Endothelial cell (in vitro differentiated cells): ENCODE measurements at places on chromosomes 7 and 10.
A peak's percentile ranks its signal among the peaks of the same experiment; 100 is the strongest.

- DNase-seq = no peak
Measured at GRCh38 chr7:4714767-4715409, 32.8 kb downstream of the FOXK1 start.

- DNase-seq = no peak
Measured at GRCh38 chr10:48667960-48668590, 16.6 kb upstream of the WDFY4 start.

DNA sequence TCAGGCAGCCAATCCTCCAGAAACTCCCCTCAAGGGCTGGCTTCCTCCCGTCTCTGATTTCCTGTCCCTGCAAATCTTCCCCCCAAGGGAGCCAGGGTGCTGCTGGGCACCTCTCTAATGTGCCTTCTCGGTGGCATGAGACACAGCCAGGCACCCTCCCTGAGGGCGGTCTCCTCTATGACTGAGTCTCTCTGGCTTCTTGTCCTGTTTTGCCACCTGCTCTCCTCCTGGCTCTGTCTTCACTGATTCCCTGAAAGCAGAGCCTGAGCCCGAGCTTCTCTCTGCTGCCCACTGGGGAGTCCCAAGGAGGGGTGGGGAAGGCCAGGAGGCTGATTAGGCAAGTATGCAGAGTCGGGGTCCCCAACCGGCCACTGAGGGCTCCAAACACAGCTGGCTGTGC, 60.4 kb upstream of the INSIG1 start:
- no peak for DNase-seq

GRCh38 chr10:33833566-33833965, 499.1 kb upstream of the NRP1 start:
- no peak for DNase-seq

GRCh38 chr7:143288836-143289235, 685 bp downstream of the CASP2 start:
- DNase-seq = no peak

DNA sequence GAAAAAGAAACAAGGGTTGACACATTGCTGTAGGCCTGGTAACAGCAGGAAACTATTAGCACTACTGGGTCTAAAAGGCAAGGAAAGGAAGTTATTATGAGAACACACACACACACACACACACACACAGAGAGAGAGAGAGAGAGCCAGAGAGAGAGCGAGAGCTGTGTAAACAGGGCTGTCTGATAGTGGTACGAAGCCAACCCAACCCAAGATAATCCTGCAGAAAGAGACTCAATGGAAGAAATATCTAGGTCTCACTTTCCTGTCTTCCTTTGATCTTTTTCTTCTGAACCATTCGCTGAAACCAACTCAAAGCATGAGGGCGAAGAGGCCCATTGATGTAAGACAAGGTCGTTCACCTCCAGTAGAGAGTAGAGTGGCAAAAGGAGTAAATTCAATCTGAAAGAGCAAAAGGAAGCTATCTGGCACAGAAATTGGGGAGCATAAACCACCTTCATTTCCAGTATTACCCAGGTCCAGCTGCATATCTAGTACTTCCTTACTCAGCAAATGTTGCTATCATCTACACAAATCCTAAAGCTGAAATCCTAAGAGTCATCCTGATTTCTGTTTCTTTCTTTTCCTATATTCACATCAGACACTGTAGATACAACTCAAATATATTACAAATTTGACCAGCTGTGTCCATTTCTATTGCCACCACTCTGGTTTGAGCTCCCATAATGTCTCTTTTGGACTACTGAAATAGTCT, 110.2 kb downstream of the TMEM26 start:
- no peak for DNase-seq

- DNase-seq = no peak
Measured at GRCh38 chr7:113281223-113281622, 162.9 kb upstream of the SMIM30 start.

DNA sequence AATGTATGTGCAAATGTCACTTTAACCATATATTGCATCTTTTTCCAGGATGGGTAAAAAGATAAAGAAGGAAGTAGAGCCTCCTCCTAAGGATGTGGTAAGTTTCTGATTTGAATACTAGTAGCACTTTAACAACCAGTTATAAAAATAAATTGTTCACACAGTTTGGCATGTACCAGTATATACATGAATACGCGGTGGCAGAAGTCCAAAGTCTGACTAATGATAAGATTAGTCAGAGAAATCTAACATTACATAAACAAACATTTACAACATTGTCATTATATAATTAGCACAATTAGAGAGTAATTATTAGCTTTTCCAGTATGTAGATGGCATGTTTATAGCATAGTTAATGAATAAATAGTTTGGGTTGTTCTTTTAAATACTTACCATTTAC, 4.1 kb downstream of the ARMC3 start:
- DNase-seq = no peak

DNA sequence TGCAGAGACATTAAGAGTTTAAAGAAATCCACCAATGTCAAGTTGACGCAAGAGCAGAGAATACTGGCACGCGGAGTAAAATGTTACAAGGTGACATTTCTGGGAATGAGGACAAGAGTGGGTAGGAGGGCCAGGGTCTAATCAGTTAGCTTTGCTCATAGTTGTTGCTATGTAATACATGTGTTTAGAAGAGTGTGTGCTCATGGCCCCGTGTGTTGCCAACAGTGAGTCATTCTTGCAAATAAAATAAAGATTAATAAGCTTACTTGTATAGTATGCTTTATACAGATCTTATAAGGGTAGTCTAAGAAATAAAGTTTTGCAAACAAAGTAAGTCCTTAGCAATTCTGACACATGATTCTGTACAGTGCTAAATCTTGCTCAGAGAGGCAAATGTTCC, 64.5 kb downstream of the DNMBP start:
- DNase-seq = no peak

DNA sequence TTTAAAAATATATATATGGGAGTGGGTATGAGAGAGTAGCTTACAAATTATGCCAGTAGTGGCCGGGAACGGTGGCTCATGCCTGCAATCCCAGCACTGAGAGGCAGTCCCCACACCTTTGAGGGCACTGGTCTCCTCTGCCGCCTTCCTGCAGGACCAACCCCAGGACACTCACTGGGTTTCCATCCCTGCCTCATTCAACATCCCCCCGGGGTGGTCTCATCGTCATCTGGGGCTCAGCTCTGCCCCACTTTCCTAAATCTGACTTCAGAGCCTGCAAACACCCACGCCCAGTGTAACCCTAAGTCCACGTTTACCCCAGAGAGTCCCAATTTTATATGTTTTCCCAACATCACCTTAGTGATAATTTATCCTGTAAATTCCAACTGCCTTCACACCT, 96.5 kb downstream of the DIP2C start:
- no peak for DNase-seq

DNA sequence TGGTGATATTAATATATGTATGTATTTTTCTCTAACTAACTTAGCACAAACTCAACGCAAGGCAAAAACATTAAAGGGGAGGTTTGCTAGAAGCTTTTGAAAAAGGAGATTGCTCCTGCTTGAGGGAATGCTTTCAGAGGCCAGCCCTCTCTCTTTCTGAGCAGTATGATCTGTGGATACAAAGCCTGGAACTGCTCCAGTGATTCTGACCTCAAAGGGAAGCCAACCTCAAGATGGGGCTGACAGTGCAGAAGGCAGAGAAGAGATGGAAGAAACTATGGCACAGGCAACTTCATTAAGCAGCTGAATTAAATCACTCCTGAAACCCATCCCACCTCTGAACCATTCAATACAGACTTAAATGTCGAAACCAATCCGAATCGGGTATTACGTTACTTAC, 102.4 kb downstream of the USP6NL start:
- no peak for DNase-seq

DNA sequence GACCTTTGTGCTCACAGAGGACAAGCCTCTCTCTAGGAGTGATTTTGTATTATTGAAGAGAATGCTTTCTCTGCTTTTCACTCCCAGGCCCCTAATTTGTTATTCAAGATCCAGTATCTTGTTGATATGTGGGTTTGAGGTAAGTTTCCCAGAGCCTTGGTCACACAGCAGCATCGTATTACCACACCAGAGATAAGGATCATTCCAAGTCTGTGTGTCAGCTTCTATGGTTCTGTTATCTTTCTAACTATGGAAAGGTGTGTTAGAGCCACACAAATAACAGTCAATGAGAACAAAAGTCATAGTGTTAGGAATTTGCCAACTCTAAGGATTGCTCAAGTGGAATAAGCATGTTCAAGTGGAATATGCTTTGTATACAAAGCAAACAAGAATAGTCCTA, 1208.3 kb downstream of the GATA3 start:
- no peak for DNase-seq

- DNase-seq = no peak
Measured at GRCh38 chr7:77765481-77765880, 32.8 kb downstream of the TMEM60 start.

DNA sequence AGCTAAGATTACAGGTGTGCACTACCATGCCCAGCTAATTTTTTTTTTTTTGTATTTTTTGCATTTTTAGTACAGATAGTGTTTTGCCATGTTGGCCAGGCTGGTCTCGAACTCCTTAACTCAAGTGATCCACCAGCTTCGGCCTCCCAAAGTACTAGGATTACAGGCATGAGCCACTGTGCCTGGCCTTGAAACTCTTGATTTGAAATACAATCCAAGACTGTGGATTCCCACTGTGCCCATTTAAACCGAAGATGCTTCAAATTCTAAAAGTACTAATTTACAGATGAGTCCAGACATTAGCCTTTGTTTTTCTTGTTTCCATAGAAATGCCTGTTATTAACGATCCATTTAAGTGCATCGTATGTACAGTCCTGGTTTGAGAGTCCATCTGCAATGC, 130.9 kb downstream of the CACNA2D1 start:
- DNase-seq = no peak

- DNase-seq = no peak
Measured at GRCh38 chr10:34145715-34146114, 669.4 kb downstream of the PARD3 start.

DNA sequence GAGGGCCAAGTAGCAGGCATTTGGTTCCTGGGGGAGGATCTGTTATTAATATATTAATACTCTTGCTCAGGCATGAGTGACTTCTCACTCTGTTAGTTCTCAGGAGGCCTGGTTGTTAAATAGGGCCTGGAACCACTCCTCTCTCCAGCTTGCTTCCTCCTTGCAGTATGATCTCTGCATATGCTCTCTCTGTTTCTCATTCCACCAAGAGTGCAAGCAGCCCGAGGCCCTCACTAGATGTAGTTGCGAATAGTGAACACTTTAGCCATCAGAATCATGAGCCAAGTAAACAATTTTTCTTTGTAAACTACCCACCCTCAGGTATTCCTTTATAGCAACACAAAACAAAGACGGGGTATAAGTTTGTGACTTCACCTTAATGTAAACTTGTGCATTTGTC, 784.3 kb downstream of the DNAJB9 start:
- DNase-seq = no peak

DNA sequence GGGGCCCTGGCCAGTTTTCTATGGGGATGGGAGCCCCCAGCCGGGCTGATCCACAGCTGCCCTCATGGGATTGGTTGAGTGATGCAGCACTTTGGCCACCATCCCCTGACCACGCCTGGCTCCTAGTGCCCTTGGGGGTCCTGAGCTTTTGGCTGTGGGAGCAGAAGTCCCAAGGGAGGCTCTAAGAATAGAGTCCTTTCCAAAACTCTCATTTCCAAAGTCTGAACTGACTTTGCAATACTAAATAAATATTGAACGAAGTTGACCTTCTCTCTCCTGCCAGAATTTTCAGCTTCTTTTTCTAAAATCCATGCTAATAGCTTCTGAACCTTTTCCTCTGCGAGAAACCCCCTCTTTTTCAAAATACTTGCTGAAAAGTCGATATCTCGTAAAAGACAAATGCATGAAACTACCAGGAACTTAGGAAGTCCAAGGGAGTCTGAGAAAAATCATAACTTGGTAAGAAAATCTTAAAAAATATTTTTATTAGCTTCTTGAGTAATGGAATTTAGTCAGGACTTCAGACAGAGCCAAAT, 62.7 kb upstream of the IGFBP3 start:
- DNase-seq = no peak

GRCh38 chr10:120400601-120401000, 56.4 kb upstream of the PLPP4 start:
- DNase-seq = no peak

DNA sequence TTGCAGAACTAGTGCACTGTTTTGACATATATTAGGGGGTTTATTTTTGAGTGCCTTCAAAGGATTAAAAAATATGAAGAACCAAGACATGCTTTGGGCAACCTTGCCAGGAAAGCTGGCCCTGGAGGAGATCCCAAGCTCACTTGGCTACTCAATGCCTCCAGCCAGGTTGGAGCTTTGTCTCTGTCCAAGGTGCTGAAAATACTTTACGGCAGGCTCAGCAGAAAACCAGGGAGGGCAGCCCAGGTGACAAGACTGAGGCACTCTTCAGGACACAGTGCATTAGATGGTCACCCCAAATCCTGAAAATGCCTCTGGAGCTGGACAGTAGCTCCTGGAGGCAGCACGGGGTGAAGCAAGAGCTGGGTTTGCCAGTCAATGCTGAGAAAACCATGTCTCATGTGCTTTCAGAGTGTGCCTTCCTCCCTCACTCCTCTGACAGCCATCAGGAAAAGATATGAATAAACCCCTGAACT, 5.8 kb upstream of the KCNH2 start:
- peak; percentile 55 for DNase-seq

GRCh38 chr7:139332697-139333359, 8.3 kb upstream of the FMC1 start:
- DNase-seq = no peak

DNA sequence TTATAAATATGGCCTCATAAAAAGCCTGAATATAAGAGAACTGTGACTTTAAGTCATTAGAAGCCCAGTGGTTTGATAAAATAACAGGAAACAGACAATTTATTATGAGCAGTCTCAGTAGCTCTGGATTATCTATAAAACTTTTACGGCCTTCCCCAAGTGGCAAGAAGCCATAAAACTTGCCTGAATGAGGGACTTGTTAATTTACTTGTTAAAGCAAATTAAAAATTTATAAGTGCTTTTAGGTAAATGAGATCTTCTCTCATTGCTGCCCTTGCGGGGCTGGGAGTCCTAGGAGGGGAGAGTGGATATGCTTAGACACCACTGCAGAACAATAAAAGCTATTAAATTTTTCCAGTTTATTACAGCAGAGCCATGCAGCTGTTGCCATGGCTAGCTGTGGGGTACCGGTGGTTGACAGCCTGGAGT, 499.9 kb downstream of the AUTS2 start:
- no peak for DNase-seq

DNA sequence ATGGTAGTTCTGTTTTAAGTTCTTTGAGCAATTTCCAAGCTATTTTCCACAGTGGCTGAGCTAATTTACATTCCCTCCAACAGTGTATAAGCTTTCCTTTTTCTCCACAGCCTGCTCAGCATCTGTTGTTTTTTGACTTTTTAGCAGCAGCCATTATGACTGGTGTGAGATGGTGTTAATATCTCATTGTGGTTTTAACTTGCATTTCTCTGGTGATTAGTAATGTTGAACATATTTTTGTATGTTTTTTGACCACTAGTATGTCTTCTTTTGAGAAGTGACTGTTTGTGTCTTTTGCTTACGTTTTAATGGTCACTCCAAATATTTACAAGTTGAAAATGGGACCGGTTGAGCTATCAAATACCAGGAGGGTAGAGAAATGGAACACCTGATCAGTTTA, 20.4 kb downstream of the GNG11 start:
- no peak for DNase-seq

DNA sequence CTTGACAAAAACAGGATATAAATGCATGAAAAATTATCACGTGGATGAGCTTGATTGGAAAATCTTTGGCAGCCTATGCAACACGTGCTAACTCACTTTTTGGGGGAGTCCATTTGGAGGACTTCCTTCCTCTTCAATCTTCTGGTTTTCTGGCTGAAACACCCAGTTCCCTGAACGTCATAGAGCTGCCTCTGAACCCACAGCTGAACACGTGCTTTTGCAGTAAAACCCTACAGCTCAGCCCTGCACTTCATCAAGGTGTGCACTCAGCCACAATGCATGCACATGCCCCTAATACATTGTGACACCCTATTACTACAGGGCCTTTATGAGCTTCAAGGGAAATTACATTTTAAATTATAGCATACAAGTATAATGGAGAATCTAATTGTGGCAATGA, 808.7 kb upstream of the AUTS2 start:
- no peak for DNase-seq
